ENCODE measurements at places on chromosomes 5 and 9.

- no peak for DNase-seq
Observed at GRCh38 chr5:143172739-143173138, 230.7 kb downstream of the NR3C1 start.

- no peak for DNase-seq
Observed at GRCh38 chr5:4083591-4084337, 488.1 kb downstream of the IRX1 start.

DNA sequence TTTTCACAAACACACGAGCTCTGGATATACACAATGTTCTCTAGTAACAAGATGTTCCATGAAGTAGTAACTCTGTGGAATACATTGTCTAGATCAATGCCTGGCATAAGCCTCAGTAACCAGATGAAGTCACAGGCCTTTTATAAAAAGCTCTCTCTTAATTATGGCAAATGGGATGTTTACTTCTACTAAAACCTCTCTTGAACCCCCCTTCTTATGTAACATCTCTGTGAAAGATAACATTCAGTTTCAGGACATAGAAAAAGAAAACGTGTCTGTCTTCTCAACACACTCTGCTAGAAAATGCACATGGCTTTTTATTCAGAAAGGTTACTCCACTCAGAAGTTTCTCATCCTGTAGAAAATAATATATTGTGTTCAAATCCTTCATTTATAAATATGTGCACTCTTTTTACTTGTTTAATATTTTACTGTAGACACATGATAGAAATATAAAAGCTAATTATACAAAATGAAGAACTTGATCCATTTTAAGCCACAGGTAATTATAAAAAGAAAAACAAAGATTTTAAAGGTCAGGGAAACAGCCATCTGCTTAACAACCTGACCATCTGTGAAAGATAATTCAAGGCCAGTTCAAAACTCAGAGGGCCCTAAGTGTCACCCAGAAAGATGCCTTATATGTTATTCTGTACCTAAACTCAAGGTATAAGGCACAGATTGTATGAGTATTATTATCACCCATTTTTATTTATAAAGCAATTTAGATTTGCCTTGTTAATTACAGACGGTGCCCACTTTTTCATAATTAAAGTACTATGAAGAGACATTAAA, 812.0 kb downstream of the CDH18 start:
- no peak for DNase-seq

- no peak for DNase-seq
Observed at GRCh38 chr9:38066914-38067858, 1.8 kb downstream of the SHB start.

DNA sequence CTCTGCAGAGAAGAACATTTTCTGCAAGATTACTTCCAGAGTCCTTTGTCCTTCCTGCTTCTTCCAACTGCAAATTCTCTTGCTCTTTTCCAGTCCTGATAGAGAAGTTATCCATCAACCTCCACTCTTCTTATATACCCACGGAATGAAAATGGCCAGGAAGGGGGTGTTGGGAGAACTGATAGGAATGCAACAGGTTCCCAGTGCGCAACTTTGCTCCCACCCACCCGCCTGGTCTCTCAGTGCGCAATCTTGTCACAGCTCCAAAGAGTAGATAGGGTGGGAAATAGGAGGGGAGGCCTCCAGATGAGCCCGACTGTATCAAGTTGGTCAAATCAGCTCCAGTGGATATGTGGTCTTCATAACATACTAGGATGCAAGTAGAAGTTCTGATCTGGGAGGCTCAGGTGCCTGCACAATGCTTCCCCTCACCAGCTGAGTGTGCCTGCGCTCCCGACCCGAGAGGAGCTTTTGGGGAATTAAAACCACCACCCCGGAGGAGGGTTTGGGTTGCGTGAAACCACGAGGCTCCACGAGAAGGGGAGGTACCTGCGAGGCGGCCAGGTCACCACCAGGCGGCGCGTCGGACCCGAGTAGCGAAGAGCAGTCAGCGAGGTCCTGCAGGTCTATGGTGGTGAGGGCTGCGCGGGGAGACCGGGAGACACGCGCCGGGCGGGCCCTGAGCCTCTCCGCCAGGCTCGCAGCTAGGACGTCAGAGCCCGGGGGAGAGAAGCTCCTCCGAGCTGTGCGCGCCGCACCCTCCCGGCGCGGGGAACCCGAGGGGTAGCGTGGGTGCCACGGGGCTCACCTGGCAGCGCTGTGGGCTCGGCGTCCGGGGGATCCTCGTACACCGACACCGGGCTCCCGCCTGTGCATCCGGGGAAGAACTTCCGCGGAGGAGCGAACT, 835 bp downstream of the MCIDAS start:
- DNase-seq, result peak; percentile 80

DNA sequence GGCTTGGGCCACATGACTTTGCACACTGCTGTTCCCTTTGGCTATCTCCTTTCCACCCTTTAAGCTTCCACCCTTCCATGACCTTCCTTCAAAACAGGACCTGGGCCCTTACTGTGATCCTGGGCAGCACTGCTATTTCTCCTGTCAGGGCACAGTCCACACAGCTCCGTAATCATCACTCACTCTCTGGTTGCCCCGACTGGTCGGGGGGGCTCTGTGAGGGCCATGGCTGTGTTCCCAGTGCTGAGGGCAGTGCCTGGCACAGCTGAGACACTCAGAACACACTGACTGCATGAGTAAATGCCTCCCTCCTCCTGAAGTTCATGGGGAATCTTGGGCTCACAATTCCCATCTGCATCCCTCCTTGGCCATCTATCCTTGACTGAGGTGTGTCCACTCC, 12.2 kb downstream of the TRAF1 start:
- DNase-seq, result no peak

GRCh38 chr5:124822647-124823046, 76.2 kb upstream of the ZNF608 start:
- DNase-seq, result no peak

GRCh38 chr5:58666598-58667581, 84.0 kb downstream of the RAB3C start:
- DNase-seq, result no peak

- DNase-seq, result no peak
Observed at GRCh38 chr9:13269589-13270452, 9.7 kb downstream of the MPDZ start.

GRCh38 chr9:137456061-137456863, 2.9 kb downstream of the NSMF start:
- DNase-seq, result no peak

DNA sequence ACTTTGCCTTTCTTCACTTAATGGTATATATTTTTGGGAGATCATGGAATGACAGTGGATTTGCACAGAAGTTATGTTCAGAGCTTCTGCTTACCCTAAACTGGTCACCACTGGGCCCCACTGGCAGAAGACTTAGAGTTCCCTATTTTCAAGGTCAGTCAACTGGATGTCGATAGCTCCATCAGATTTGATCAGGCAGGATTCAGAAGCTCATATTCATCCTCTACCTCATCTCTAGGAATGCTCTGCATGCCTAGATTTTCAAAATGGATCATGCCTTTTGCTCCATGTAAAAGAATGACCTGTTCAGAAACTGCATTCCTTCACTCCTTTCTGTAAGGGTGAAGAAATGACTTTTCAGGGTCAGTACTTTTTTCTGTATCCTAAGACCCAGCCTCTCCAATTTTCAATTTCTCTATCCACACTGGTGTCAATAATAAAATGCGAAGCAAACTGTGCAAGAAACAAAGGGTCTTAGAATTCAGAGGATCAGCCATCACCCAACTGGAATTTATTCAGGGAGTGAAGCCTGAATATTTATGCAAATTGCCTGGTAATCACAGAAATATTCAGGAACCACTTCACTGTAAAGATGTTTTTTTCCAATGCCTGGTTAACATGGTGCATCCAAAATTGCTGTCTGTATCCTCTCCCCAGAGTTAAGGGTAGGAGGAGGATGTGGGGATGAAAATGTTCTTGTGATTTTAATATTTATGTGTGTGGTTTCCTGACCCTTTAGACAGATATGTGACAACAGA, 125.4 kb downstream of the DOCK2 start:
- DNase-seq, result no peak

DNA sequence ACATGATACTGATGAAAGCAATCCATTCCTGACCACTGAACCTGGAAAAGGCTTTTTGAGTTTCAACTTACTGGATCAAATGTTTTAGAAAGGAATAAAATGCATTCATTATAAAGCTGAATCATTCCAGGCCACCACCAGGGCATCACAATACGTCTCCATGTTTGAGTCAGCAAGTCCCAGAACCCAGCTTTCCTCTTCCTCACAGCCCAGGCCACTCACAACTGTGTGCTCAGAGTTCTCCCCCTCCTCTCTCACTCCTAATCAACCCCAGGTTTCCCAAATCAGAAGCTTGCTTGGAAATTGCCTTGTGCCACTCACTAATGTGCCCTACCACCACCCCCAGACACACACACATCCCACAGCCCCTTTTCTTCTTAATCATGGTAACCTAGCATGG, 91.7 kb downstream of the GNA14 start:
- DNase-seq, result no peak

DNA sequence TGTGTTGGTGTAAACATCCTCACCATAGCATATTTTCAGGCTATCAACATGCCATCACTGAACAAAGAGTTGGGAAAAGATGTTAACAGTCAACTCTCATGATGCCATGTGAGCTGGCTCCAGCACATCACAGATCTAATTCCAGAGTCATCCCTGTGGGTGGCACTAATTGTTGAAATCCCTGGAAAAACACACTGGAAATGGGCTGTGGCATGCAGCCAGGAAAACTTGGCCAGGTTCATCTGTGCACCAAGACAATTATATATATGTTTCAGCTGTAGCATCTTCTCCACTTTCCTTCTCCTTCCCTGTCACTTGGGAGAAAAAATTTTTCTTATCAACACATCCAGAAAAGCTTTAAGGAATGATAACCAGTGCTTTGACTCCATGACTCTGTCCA, 313.7 kb downstream of the TRIM32 start:
- DNase-seq, result no peak

DNA sequence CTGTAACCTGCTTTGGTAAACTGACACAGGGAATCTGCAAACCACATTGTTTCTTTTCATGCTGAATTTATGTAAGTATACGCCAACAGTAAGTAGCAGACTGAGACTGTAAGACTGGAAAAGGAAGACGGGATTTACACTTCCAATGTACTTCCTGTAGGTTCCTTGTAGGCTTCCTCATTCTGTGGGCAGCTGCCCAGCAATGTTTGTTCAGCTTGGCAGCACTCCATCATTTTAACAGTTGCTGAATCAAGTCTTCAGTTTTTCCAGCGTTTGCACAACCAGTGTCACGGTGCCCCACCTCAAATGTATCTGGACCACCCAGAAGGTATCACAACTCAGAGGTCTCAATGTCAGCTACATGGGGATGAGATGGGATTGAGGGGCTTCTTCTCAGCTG, 232.6 kb downstream of the PRDM9 start:
- no peak for DNase-seq

- DNase-seq, result no peak
Observed at GRCh38 chr9:128895556-128895955, 13.6 kb downstream of the LRRC8A start.

DNA sequence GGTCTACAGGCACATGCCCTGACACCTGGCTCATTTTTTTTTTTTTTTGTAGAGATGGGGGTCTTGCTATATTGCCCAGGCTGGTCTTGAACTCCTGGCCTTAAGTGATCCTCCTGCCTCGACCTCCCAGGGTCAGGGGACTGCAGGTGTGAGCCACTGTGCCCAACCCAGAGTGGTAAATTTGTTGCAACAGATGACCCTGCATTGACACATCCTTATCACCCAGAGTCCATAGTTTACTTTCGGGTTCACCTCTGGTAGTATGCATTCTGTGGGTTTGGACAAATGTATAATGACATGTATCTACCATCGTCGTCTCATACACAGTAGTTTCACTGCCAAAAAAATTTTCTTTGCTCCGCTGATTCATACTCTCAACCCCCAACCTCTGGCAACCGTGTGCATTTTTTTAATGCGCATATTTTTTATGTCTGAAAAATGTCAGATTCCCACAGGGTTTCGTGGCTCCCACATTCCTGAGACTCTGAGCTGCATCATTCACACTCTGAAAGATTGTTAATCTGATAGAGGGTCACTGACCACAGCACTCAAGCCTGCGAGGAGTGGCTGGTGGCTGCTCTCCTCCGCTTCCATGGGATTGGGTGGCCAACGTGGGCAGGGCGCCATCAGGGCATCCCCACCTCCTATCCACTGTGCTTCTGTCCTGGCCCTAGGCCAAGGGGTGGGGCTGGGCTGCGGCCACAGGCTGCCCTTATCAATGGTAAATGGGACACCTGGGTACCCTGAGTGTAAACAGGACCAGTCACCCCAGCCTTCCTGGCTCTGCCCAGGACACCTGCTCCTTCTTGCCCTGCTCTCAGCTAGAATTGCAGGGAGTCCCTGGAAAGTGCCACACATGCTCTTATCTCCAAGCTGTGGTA, 9.6 kb downstream of the NDST1 start:
- no peak for DNase-seq

- no peak for DNase-seq
Observed at GRCh38 chr9:115951977-115952376, 201.6 kb upstream of the PAPPA start.

GRCh38 chr9:129938291-129938979, 103.2 kb downstream of the USP20 start:
- DNase-seq, result no peak

DNA sequence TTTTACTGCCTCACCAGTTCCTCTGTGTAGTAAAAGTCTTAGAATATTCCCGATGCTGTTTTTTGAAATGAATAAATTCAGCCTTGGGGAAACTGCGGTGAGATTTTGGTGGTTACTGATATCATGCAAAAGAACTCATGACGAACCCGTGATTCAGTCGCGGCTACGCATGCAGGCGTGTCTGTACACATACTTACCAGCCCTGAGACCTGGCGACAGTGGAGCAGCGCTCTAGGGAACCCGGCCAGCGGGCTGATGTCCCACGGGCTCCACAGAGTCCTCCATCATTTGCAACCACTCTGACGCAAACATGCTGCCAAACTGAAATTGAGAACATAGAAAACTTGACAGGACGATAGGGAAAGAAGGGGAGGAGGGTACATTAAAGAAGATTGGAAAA, 315.6 kb upstream of the DAB2 start:
- no peak for DNase-seq

DNA sequence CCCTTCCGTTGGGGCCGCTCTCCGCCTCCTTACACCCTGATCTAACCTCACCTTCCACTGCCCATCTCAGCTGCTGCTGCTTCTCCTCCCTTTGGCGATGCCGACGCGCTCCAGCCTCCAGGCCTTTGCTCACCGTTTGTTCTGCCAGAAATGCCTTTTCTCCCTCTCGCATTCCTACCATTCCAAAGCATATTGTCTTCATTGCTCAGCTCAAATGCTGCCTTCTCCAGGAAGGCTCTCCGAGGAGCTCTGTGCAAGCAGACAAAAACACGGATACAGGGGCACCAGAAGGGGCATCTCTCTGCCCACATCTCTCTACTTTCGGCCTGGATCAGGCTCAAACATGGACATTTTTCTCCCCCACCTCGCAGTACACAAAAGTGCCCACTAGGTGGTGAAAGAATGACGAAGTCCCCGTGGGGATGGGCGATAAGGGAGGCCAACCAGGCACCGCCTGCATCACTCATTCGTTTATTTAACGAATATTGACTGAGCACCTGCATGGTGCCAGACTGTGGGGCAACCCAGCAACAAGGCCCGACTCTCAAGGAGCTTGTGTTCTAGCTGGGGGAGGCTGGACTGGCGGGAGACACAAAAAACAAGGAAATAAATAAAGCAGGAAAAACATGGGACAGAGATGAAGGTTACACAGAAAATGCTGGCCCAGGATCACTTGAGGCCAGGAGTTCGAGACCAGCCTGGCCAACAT, 7.3 kb upstream of the GRHPR start:
- peak; percentile 72 for DNase-seq

GRCh38 chr9:20990867-20991266, 40.6 kb downstream of the HACD4 start:
- DNase-seq, result no peak

GRCh38 chr5:142816531-142817430, 46.6 kb downstream of the ARHGAP26 start:
- DNase-seq, result no peak

Data from germinal center (tissue), 1 donor.